H9 (cell line): ENCODE measurements at places on chromosomes 2 and 18. TPM values are rescaled to one million over a fixed set of nuclear protein-coding genes. Genes with fewer than 3 reads are reported as not detected.

- no peak for DNase-seq
Measured at GRCh38 chr2:23828256-23828980, 98.5 kb downstream of the ATAD2B start.

GRCh38 chr2:46737577-46737976, 178.0 kb downstream of the MCFD2 start:
- DNase-seq, result no peak

- DNase-seq, result no peak
Measured at GRCh38 chr2:126795656-126796055, 103.0 kb upstream of the TEX51 start.

FBXO41 gene
- total RNA-seq, result 15.4 and 16.2 TPM in 2 replicates

- DNase-seq, result peak; percentile 54
Measured at GRCh38 chr2:64311948-64312621, 141.9 kb upstream of the LGALSL start.

DNA sequence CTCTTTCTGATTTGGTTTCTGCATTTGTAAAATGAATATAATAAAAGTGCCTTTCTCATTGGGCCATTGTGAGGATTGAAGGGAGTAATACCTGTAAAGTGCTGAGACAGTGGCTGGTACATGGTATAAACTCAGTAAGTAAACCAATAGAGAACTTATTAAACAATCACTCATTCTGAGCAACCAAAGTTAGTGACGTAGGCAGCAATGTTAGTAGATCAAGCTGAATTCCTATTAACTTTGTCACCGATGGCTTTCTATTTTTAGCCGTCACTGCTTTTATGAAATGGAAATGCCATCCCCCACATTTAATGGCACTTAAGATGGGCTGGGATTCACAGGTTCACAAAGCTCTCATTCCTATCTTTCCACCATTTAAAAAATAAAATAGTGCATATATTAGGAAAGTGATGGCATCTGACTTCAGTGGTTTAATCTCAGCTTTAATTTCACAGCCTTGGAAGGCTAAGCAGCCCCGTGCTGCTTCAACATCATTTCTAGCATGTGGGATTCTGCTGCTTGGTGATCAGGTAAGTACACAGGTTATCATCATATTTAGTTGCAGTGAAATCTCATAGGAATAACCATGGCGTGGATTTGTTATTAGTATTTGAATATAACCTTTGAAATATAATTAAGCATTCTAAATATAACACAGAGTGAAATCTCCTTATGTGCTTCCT, 17.6 kb upstream of the PPP4R1 start:
- no peak for DNase-seq

IL1RL1 gene
- not detected in 2 replicates for total RNA-seq

- no peak for DNase-seq
Measured at GRCh38 chr2:96870626-96871255, 861 bp upstream of the SEMA4C start.

LRATD1 gene
- total RNA-seq, result 0.31 and 0.39 TPM in 2 replicates

- no peak for DNase-seq
Measured at GRCh38 chr18:73881396-73881917, 266.2 kb downstream of the FBXO15 start.

GPR75 gene
- total RNA-seq, result 4.4 and 5.3 TPM in 2 replicates

DNA sequence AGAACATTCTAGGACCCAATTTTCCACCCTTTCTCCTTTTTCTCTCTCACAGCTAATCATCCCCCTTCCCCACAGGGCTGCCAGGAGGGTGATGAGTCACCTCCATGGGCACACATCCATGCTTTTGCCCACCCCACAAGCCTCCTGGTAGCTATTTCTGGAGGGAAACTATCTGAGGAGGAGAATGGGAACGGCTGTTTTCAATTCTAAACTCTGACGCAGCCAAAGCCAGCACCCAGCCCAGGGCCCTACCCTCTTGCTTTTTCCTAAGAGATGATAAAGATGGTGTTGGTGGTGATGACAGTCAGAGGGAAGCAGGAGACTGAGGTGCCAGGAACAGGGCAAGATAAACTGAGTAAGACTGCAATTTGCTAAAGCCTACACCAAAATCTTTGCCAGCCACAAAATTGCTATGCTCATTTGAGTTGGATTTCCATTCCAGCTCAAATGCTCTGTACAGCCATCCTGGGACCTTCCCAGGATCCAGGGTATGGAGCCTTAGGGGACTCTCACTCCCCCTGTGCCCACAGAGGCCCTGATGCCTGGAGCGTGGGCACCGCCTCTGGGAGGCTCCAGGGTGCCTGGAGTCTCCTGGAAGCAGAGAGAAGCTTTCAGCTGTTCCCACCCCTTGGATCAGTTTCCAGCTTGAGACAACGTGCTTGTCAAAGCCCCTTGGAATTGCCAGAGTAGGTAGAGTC, 62.0 kb upstream of the FZD7 start:
- no peak for DNase-seq

GRCh38 chr18:21484851-21485636, 115.5 kb downstream of the ESCO1 start:
- DNase-seq, result no peak

- no peak for DNase-seq
Measured at GRCh38 chr2:217932803-217933616, 69.8 kb downstream of the TNS1 start.

DNA sequence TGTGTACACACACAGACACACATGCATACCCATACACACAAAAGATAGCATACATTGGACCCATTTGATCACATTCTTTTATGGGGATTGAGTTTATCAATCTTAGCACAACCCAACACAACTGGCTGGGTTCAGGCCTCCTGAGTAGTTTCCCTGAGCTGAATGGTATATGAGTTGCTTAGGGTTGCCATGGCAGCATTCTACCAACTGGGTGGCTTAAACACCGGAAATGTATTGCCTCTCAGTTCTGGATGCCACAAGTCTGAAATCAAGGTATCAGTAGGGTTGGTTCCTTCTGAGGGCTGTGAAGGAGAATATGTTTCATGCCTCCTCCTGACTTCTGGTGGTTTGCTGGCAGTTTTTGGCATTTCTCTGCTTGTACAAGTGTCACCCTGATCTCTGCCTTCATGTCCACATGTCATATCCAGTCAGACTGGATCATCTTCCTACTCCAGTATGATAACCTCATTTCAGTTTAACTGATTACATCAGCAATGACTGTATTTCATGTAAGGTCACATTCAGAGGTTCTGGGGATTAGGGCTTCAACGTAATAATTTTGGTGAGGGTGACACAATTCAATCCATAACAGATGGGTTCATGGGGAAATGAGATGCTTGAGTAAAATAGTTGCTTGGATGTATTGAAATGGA, 212.7 kb downstream of the KCNE4 start:
- DNase-seq, result no peak

UPP2 gene
- total RNA-seq, result not detected in 2 replicates

GRCh38 chr2:38560092-38560491, 42.6 kb downstream of the HNRNPLL start:
- DNase-seq, result no peak

REG1B gene
- not detected in 2 replicates for total RNA-seq

- DNase-seq, result peak; percentile 77
Measured at GRCh38 chr2:3443506-3444084, 64.1 kb downstream of the TRAPPC12 start.

TM4SF20 gene
- total RNA-seq, result not detected in 2 replicates

- DNase-seq, result no peak
Measured at GRCh38 chr2:21251216-21251980, 127.6 kb downstream of the TDRD15 start.

- DNase-seq, result no peak
Measured at GRCh38 chr2:75707901-75708300, 2.8 kb downstream of the GCFC2 start.

LONRF2 gene
- total RNA-seq, result 2.4 and 2.7 TPM in 2 replicates

GRCh38 chr2:229160180-229160579, 110.9 kb downstream of the PID1 start:
- DNase-seq, result no peak

DNA sequence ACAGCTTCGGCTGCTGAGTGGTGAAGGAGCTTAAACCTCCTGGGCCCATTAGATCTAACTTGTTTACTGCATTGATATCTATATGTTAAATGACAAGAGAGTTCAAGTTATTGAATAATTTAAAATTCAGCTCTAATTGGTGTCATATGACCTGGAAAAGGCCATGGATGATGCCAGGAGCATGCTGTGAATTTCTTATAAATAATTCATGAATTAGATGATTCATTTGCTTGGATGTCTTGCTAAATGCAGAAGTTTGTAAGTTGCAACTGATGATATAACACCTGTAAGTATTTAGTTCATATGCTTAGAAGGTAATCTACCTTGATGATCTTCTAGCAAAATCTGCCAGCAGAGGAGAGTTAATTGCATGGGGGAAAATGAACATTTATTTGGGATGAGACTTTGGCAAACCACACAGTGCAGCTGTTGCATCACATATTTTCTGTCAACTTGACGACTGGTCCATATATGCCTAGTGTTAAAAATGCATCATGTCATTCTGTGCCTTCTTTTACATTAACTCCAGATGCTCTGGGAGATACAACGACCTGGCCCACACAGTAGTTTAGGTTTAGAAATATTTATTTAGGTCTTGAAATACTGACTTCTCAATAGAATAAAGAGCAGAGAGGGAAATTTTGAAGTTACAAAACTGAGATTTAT, 226.3 kb downstream of the KIAA1328 start:
- DNase-seq, result no peak

- no peak for DNase-seq
Measured at GRCh38 chr2:67258122-67258521, 139.0 kb upstream of the ETAA1 start.

GRCh38 chr2:24613154-24613814, 122.2 kb downstream of the NCOA1 start:
- peak; percentile 73 for DNase-seq

GCC2 gene
- 46.7 and 53.3 TPM in 2 replicates for total RNA-seq

GRCh38 chr2:53445383-53446070, 322.1 kb upstream of the CHAC2 start:
- no peak for DNase-seq

DNA sequence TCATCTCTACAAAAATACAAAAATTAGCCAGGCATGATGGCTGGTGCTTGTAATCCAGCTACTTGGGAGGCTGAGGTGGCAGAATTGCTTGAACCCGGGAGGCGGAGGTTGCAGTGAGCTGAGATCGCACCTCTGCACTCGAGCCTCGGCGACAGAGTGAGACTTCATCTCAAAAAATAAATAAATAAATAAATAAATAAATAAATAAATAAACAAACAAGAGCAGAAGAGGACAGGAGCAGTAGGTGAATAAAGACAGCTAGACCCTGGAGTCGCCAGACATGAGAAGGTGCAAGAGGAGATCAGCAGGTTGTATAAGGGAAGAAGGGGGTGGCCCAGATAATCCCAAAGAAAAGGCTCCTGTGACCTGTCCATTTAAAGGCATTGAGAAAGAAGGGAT, 12.3 kb downstream of the LAMA1 start:
- DNase-seq, result no peak

GRCh38 chr2:215542690-215543089, 106.8 kb upstream of the FN1 start:
- no peak for DNase-seq

TDRD15 gene
- total RNA-seq, result not detected in 2 replicates

DNA sequence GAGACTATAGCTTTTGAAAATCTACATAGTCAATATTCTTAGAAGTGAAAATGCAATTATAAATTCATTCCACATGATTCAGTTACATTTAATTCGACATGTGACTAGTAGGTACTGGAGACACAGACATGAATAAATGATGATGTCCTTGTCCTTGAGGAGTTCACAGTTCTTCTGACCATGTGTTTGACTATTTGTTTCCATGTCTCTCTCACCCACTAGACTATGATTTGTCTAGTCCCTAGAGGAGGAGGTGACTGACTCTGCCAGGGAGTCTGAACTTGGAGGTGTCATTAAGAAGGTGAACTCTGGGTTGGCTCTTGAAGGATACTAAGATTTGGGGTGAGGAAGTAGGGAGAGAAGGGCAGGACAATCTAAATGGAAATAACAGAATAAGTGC, 20.7 kb upstream of the UGP2 start:
- DNase-seq, result no peak

GRCh38 chr2:152550386-152550785, 166.9 kb downstream of the PRPF40A start:
- no peak for DNase-seq

- DNase-seq, result peak; percentile 23
Measured at GRCh38 chr2:119254601-119255080, 31.0 kb downstream of the STEAP3 start.

GRCh38 chr2:60961457-60961856, 56.1 kb upstream of the PEX13 start:
- DNase-seq, result no peak

DNA sequence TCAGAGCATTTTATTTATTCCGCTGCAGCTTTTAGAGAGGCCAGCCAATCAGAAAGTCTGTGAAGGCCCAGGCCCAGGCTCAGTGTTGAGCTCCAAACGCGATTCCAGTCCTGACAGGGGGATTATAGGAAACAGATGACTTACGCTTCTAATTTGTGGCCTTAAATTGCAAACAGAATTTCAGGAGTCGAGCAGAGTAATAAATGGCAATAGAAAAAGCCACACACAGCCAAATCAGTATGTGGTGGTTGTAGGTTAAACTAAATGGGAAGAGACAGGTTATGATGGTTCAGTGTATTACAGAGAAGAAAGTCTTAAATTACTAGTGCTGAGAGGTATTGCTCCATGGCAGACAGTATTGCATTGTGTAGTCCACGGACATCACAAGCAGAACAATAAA, 131.0 kb upstream of the ZEB2 start:
- DNase-seq, result no peak
